Muscle of arm (tissue), 14 donors: ENCODE measurements at places on chromosomes 5 and 9. TPM values are rescaled to one million over a fixed set of nuclear protein-coding genes. Genes with fewer than 3 reads are reported as not detected.

DNA sequence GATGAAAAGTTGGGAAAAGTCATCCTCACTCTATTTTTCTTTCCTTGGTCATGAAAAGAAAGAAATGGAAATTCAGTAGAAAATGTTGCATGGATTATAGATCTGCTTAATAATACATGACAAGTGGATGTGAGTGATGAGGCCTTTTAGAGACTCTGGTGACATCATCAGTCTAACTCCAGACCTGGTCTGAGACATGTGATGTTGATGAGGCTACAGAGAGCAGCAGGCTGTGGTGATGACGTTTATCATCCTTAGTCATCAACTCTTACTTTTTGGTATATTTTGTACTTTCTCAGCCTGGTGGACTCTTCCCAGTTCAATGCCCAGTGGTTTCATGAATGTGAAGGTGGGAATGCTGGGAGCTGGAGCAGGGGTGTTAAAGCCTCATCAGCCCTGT lies 116.4 kb downstream of the TTLL11 start:
- DNase-seq: no peak

The PRR16 gene
- polyA plus RNA-seq: 14.6 TPM

DNA sequence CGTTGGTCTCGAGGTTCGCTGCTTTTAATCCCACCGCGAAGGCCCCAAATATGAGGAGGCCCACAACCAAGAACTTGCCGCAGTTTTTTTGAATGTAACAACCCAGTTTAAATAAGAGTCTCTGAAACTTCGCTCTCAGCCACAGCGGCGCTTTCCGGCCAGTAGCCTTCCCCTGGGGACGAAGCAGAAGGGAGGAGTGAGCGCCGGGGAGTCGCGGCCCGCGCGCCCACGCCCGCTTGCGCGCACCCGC lies 10.4 kb downstream of the PTCH1 start:
- DNase-seq: peak; percentile 57

The CETN3 gene
- 38.8 TPM for polyA plus RNA-seq

GRCh38 chr9:86843206-86843605 lies 104.1 kb downstream of the GAS1 start:
- no peak for DNase-seq
